Activated T-helper 17 cell treated with anti-CD3 and anti-CD28 coated beads, Interleukin-2, amount 50 U/mL, for 72 hours (primary cell): ENCODE measurements at places on chromosomes 13 and 19. TPM values are rescaled to one million over a fixed set of nuclear protein-coding genes. Genes with fewer than 3 reads are reported as not detected.
A peak's percentile ranks its signal among the peaks of the same experiment; 100 is the strongest.

Gene ZNF580
- 22.2 TPM for total RNA-seq

DNA sequence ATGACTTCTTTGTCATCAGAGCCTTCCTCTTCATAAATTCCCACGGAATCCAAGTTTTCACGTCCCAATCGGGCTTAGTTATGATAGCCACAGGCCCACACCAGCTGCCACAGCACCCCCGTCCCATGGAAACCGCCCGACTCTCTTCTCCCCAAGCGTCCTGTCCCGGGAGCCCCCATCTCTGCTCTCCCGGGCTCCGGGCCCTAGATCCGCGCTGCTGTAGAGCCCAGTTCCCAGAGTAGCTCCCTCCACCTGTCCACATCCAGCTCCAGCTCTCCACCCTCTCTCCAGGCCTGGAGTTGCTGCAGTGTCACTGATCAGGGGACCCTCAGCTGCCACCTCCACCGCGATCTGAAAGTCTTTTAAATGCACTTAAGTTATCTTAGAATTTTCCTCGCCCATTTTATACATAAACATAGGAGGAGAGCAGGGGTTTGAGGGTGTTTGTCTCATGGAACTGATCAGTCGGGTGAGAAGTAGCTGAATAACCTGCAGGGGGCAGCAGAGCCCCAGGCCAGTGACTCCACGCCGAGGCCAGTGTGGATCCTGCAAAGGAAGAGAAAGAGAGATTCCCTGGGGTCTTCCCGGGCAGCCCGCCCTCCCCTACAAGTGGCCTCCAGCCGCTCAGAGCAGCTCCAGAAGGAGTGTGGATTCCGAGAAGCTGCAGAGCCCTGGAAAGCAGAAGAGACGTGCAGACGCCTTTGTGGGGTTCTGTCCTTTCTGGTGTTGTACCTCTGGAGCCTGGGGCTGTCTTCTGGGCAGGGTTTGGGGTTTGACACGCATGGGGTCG, 1.1 kb upstream of the ZNF763 start:
- ATAC-seq = peak; percentile 50

DNA sequence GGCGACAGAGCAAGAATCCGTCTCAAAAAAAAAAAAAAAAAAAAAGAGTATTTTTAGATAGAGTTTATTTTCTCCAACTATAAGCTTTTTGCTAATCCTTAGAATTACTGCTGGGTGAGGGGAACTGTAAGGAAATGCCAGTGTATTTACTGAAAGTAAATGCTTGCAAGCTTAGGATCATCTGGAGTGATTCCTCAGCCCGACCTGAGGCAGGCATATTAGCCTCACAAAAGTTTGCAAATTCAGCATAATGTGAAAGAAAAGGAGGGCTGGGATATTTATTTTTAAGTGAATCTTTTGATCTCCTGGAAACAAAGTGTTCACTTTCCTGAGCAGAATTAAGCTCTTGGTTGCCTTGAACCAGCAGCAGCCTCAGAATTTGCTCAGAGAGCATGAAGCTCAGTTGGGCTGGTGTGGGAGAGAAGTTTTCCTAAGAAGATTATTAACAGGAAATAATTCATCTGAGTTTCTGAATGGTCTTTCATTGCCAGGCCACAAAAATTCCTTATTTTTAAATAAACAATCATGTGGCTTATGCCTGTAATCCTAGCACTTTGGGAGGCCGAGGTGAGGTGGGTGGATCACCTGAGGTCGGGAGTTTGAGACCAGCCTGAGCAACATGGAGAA, 24.7 kb upstream of the SPATA13 start:
- ATAC-seq = no peak

DNA sequence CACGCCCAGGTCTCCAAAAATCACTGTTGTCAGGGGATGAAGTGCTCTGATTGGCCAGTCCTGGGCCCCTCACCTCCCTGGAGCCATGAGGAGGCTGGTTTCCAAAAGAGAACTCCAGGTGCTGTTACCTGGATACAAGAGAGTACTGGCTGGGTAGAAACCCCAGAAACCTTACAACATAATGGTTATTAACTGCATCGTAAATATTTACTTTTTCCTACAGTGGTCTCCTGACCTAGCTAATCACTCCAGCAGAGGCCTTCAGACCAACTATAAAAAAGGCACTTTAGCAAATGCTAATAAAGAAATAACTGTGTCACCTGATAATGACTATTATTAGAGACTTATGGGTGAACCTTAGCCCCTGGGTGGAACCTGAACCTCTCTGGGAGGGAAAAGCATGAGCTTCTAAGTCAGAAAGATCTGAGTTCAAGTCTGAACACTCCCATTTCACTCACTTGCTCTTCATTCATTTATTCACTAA, 1.5 kb upstream of the IGSF23 start:
- no peak for ATAC-seq

GRCh38 chr13:91355826-91356710, 8.6 kb downstream of the MIR17HG start:
- no peak for ATAC-seq

- no peak for ATAC-seq
Observed at GRCh38 chr19:29578349-29578748, 27.7 kb upstream of the POP4 start.

- no peak for ATAC-seq
Observed at GRCh38 chr13:33207615-33207961, 78.0 kb downstream of the STARD13 start.

GRCh38 chr19:2661615-2662014, 40.9 kb downstream of the GNG7 start:
- no peak for ATAC-seq

Gene SELENOV
- total RNA-seq = not detected

- no peak for ATAC-seq
Observed at GRCh38 chr13:98778749-98779148, 26.3 kb upstream of the SLC15A1 start.

Gene CLEC4M
- not detected for total RNA-seq

Gene ARHGAP33
- total RNA-seq = 40.3 TPM

Gene DNAJB1
- 140 TPM for total RNA-seq
